ENCODE measurements at places on chromosomes 7 and 10. TPM values are rescaled to one million over a fixed set of nuclear protein-coding genes. Genes with fewer than 3 reads are reported as not detected.
A peak's percentile ranks its signal among the peaks of the same experiment; 100 is the strongest.

The CHCHD2 gene
- total RNA-seq: 387 TPM

DNA sequence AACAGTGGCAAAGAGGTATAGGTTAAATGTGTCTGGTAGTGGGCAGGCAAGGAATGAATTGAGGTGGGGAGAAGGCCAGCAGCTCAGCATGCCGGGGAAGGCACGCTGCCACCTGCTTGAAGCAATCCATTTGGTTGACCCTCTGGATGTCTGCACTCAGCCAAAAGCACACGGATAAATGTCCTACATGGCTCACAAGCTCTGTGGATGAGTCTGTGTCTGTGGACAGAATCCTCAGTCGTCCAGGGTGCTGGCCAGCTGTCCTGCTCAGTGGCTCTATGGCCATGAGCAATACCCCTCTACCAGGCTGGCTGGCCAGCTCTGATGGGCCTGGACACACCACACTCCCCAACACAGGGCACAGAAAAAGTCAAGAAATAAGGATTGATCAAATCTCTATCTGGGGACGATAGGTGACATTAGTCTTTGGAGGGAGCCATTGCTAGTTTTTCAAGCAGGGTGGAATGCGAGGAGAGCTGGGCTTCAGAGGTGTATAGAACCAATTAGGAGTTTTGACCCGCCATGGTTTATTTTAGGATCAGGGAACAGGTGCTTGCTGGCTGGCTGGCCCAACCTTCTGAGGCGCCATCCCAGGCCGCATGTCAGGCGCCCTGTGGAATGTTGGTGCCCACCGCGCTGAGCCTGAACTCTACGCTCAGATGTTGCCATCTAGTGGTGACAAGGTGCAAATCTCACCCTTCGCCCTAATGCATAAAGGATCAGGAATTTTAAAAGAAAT is 493.4 kb downstream of the TNS3 start:
- peak; percentile 87 for DNase-seq

The DDX56 gene
- total RNA-seq: 69.5 TPM

The EBF3 gene
- 6.5 TPM for total RNA-seq

DNA sequence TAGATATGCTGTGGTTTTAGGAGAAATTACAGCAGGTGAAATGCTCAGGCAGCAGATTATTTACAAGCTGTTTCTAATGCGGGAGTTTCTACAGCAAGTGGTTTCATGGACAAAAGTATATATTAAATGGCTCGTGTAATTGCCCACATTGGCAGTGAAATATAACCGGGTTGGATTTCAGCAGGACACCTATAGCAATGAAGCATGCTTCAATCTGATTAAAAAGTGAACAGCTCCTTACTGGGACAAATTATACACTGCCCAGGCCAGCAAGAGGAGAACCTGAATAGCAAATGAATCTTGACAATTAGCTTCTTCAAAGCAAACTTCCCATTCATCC is 35.2 kb upstream of the LYZL1 start:
- DNase-seq: no peak

GRCh38 chr7:157282141-157282801 is 54.5 kb upstream of the DNAJB6 start:
- no peak for DNase-seq

- no peak for DNase-seq
These were observed 501.7 kb upstream of the SORCS1 start for GRCh38 chr10:107666214-107666613.

GRCh38 chr7:97513326-97513725 is 218.6 kb upstream of the TAC1 start:
- DNase-seq: no peak

The HOXA1 gene
- total RNA-seq: 0.68 TPM

The HECW1 gene
- total RNA-seq: not detected

DNA sequence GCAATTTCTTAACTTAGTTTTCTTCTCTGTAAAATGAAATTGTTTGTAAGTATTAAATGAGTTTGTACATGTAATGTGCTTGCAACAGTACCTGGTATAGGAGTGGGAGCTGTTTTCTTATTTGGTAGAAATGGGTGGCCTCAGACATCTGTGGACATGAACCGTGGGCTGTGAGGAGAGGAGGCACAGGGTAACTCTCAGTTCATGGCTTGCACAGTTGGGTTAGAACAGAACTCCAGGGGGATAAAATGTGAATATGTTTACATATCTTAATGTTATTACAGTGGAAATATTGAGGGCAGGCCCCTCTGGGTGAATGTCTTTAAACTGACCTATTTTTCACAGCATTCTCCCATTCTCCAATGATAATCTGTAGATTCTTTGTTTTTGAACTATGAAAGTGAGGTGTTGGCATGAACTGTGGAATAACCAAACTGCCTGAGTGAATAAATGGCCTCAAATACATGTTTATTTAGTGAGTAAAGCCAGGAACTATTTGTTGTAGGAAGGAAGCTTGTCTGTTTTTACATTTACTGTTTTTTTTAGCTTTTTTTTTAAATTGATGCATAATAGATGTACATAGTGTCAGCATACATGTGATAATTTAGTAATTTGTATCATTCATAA is 2.6 kb downstream of the ABCA13 start:
- peak; percentile 41 for DNase-seq

DNA sequence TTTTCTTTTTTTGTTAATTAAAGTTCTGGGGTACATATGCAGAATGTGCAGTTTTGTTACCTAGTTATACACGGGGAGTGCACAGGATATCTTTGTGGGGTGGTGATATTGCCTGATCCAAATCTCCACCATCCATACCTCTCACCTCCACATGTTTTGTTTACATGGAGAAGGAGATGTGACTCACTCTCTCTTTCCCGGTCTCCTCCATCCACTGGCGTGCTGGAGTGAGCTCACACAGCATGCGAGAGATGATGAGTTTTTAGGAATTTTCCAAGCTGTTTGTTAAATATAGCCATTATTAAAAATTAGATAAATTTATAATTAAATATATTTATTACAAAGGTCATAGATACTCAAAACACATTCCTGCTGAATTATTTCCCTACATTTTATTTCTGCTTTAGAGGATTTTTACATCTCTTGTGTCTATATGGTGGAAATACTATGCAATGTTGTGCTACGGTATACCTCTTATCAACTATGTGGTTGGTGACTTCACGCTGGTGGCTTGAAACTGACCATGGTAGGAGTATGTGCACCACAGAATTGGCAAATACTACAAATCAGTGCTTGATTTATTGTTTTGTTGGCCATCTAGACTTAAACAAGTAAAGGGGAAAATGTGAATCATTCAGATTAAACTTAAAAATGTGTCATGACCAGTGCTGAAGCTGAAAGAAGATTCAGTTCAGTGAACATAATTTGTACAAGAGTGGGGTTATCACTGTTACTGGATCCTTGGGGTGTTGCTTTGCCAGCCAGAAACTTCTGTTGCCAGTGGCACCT is 107.9 kb upstream of the FAM180A start:
- peak; percentile 3 for DNase-seq

- DNase-seq: peak; percentile 73
These were observed 745.1 kb upstream of the LRRTM3 start for GRCh38 chr10:66180581-66181318.

DNA sequence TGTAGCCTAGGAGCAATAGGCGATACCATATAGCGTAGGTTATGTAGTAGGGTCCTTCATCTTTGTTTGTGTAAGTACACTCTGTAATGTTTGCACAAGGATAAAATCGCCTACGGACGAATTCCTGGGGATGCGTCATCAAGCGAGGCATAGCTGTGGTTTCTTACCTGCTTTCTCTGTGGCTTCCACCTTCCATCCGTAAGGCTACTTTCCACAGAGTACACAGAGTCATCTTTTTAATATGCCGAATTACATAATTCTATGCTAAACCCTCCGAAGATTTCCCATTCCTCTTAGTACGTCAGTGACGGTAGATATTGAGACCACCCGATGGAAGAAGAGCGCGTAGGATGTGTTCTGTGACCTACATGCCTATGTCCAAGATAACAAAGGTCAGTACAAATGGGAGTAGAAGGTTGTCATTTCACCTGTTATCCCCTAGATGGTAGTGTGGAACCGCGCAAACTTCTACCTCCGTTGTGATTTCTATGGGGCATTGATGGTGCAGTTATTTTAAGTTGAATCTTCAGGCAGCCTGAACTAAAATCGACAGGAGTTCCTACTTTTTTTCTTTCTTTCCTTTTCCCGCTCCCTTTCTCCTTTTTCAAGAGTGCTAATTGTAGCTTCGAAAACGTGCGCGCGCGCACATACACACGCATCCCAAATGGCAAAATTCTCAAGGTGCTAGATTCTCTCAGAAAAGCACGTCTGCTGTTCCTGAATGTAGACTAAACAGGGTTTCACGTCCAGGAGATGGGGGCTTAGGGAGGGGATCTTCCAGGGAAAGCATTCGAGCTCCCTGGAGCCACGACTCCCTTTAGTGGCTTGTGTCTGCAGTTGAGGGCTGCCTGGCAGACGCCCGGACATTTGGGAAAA is 111.7 kb upstream of the MBL2 start:
- DNase-seq: peak; percentile 72

DNA sequence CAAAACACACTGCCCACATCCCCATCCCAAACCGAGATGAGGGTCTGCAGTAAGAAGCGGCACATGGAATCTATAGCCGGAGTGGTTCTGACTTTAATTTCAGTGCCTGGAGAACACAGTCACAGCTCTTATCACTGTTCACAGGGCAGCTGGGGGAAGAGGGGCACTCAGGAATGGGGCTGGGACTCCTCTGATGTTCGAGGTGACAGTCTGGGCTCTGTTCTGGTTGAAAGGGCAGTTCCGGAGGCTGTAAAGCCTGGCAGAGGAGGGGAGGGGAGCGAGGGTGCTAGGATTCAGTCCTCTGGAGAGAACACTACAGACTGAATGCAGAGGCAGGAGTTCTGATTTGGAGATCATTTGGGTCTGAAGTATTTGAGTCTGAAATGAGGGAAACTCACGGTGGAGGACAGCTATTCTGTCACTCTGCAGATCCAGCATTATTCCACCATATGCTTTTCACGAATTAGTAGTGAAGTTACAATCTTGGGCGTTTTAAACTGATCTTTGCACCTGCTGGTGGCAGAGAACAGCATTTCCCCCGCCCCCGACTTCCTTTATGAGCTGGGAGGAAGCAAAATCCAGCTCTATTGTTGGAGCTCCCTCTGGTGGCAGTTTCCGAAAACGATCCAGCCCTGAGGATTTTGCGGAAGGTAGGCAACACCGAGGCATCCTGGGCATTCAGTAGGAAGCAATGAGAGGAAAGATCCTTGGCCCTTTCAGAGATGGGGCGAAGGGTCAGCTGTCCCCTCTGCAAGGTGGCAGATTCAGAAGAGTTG is 22.7 kb upstream of the KCNK18 start:
- DNase-seq: peak; percentile 87

Measured in dermis blood vessel endothelial cell (primary cell).